ENCODE measurements at places on chromosomes 5 and 9.

- DNase-seq = no peak
Observed at GRCh38 chr9:25804856-25805255, 126.6 kb upstream of the TUSC1 start.

GRCh38 chr5:127562252-127562651, 44.8 kb downstream of the PRRC1 start:
- DNase-seq = no peak

GRCh38 chr5:181050016-181050415, 9.9 kb downstream of the BTNL9 start:
- DNase-seq = no peak

GRCh38 chr5:147921136-147921535, 14.8 kb upstream of the C5orf46 start:
- DNase-seq = no peak

DNA sequence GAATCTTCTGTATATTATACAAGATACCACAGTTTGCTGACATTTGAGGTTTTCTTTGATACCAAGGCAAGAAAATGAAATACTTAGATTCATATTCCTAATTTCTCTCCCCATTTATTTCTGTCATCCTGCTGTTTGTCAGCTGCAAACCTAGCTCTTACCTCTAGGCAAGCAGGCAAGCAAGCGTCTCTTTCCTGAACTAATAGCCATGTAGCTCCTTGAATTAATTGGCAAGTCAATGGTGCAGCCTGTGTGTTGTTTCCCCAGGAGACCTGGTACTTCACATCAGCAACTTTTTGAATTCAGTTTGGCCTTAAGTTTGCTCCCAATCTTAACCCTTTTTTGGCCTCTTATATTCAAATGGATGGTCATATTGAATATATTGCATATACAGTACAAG, 573.6 kb upstream of the ARRDC3 start:
- DNase-seq = no peak

GRCh38 chr9:78326564-78326963, 29.6 kb downstream of the PSAT1 start:
- DNase-seq = no peak

DNA sequence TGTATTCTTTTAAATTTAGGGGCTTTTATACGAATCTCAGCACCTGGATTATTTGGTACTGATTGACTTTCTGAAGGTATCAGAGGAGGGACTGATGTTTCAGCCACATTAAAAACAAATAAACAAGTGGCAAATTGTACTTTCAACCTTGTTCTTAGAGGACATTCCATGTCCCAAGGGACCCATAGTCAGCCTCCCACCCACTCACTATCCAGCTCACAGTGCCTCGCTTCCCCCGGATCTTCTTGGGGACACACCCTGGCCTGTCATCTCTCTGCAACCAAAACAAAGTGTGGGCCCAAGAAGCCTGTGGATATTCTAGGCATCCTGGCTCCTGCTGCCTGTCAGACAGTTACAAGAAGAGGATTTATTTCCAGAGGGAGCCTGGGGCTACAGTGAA, 8.8 kb upstream of the BOD1 start:
- DNase-seq = no peak

DNA sequence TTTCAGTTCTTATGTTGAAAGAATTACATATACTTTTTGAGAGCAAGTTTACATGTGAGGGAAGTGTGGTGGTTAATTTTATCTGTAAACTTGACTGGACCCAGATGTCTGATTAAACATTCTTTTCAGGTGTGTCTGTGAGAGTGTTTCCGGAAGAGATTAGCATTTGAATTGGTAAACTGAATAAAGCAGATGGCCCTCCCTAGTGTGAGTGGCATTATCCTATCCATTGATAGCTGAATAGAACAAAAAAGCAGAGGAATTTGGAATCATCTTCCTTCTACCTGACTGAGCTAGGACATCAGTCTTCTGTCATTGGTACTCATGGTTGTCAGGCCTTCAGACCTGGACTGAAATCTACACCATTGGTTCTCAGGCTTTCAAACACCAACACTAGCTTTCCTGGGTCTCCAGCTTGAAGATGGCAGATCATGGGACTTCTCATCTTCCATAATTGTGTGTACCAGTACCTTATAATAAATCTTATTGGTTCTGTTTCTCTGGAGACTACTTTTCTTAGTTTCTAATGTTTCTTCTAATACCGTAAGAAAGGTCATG, 36.6 kb downstream of the NREP start:
- DNase-seq = no peak

DNA sequence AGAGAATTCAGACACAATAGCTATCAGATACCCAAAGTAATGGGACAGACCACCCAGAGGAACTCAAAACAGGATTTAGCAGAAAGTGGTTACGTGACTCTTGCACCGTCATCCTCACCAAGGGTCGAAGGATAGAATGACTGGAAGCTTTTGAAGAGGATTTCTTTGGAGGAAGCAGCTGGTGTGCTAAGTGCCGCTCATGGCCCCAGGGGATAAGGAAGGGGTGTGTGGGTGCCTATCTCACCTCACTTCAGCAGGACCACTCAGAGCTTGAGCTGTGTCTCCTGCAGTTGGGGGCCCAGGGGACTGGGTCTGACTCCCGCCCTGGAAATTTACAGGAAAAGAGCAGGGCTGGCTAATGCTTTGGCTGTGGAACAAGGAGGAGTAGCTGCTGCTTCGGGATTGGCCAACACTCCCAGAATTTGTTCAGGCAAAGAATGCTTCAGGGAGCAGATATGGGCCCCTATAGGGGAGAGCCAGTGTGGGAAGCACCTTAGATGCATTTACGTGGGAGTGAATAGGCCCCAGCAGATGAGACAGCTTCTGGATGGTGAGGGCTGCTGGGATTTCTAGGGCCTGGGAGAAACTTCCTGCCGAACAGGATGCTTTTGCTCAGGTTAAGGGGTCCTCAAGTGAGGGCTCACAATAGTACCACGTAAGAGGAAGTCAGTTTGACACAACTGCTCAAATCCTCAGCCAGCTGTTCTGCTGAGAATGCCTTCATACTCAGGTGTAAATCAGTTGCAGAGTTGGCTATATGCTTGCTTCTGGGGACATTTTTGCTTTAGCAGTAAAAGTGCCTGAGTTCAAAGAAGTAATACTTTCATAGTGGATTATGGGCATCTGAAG, 29.1 kb upstream of the TOMM5 start:
- DNase-seq = no peak

- no peak for DNase-seq
Observed at GRCh38 chr5:125258615-125259014, 512.2 kb upstream of the ZNF608 start.

- no peak for DNase-seq
Observed at GRCh38 chr5:169416583-169417196, 115.8 kb upstream of the SLIT3 start.

DNA sequence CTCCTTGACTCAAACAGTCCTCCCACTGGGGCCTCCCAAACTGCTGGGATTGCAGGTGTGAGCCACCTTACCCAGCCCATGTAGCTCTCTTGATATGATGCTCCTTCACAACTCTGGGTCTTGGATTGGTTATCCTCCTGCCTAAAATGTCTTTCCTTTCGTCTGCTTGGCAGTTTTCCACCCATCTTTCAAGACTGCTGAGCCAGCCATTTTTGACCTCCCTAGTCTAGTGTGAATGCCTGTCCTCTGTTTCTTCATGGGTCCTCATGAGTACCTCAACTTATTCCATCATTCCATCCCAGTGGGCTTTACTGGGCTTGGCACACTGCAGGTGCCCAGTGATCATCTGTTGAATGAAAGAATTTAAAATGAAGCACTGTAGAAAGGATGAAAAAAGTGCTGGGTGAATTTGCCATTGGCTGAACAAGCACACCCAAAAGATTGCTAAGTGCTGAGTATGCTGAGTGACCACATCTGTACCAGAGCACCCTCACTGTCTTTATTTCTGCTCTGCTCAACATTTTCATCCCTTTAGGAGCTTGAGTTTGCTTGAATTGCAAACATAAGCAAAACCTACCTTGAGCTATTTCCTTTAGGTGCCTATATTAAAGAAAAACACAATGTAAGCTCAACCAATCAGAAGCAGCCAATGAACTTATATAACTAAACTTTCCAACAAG, 84.8 kb upstream of the FAM169A start:
- DNase-seq = no peak

DNA sequence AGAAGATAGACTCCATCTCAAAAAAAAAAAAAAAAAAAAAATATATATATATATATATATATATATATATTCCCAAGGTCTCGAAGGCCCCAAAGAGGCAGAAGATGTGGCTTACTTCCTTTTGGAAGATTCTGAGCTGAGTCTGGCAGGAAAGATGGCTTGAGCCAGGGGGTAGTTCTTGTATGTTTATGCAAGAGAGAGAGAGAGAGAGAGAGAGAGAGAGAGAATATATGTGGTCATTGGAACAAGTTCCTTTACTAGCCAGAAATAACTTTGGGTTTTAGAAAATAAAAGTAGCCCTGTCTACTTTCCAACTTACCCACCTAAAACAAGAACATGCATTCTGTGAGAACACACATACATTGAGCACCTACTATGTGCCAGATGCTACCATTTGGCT, 17.6 kb downstream of the NCS1 start:
- DNase-seq = no peak

DNA sequence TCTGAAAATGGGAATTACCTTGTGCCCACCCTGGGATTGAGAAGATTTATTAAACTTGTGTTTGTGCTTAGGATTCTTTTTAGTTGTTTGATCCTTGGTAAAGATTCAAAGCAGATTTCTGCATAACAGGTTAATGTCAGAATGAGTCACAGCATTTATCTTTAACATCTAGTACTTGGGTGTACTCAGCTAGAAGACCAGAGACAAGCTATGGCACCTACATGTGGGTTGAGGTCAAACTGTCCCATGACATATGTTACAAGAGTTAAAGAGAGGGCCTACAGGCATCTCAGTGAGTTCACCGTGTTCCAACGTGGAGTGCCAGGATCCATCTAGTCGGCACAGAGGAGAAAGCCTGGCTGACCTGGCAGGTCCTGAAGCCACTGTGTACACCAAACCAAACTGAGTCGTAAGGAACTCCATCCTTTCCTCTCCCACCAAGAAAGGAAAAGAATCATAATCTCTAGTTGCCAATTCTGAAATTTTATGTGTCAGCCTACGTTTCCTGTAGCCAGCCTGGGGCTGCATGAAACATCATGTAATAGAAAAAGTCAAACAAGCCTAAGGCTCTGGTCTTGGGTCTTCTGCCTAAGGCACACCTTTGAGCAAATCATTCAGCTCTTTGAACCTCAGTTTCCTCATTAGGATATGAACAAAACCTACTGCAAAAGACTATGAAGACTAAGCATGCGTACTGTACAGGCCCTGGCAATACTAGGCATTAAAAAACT, 73.7 kb downstream of the RCL1 start:
- DNase-seq = no peak

GRCh38 chr5:87393331-87393730, 19.4 kb downstream of the CCNH start:
- DNase-seq = no peak

GRCh38 chr5:42605490-42605889, 151.1 kb upstream of the CCDC152 start:
- DNase-seq = no peak

GRCh38 chr9:6960777-6961176, 203.0 kb downstream of the KDM4C start:
- no peak for DNase-seq

GRCh38 chr9:123302348-123303214, 34.2 kb upstream of the STRBP start:
- no peak for DNase-seq

DNA sequence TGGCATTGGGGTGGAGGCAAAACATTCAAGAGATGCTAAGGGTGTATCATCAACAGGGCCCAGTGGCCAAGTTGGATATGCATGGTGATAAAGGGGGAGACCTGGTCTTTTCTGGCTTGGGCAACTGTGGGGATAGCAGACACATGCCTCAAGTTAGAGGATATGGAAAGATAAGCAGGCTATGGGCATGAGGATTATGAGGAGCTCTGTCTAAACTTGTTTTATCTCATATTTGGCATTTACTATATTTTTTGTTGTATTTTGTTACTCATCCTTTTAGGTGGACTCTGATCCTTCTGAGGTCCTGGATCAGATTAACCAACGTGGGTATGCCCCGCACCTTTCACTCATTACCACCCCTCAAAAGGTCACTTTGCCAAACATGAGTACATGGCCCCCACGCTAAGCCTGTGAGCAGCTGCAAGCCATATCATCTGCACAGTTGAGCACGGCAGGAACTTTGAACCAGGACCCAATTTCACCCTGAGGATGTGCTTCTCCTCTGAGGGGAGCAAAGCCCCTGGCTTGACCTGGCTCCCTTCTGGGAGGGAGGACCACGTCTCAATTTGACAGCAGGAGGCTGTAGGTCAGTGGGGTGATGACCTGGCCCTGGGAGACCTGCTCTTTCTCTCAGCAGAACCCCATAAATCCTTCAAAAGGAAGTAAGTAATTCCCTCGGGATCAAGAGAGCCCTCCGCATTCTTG, 71.1 kb upstream of the CD180 start:
- no peak for DNase-seq

DNA sequence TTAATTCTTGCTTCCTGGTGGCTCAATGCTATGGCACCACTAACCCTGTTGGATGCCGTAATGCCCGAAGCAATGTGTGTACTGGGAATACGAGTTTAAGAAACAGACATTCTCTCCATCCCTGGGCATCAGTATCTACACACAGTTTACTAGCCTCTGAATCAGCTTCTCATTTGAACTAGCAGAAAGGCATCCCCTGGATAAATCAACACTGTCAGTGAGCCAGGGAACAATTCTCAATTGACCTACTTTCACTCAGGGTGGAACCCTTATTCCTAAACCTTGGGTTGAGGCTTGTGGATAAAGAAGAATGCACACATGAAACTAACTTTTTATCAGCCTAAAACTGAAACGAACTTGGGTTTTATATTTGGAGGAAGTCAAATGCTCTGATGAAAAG, 331.0 kb downstream of the GADD45G start:
- DNase-seq = no peak

DNA sequence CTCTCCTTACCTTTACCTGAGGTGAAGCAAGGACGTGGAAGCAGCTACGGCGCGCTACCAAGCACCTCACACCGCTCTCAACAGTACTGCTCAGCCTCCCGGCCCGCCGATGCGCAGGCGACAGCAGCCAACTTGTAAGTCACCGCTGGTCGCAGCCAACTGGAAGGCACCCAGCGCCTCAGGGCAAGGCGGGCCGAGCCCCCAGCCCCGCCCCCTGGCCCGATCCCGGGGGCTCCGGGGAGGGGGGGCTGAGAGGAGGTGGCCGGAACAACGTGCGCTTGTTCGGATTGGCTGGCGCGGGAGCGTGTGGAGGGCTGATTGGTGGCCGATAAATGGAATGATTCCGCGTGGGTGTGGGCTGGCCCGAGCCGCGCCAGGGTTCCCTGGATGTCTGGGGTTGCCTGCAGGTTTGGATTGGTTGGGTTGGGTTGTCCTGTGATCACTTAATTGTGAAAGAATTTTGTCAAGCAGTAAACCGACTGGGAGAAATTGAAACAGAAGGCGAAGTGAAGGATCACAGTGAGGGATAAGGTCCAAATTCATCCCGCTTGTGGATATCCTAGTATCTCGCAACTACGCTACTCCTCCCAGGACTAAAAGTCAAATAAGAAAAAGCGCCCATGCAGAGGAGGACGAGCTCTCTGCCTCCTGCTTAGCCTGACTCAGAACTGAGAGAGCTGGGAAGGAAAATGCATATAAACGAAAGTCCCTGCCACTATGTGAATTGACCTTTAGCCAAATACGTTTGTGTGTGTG, at the start of gene STARD4:
TSS of gene STARD4 (minus strand) at position 161 of the 756 bp plus-strand sequence. CDS start 5,102 bp downstream, outside the sequence.
- DNase-seq = peak; percentile 91

All from activated gamma-delta T cell treated with anti-CD3 and anti-CD28 coated beads, Interleukin-2, amount 50 U/mL, for 16 hours (primary cell).